Heart right ventricle (tissue), 16 donors: ENCODE measurements at places on chromosomes 5 and 9. TPM values are rescaled to one million over a fixed set of nuclear protein-coding genes. Genes with fewer than 3 reads are reported as not detected.

CTXN3 gene
- polyA plus RNA-seq: not detected

- DNase-seq: no peak
Measured at GRCh38 chr5:16931334-16932110, 4.6 kb downstream of the MYO10 start.

DNA sequence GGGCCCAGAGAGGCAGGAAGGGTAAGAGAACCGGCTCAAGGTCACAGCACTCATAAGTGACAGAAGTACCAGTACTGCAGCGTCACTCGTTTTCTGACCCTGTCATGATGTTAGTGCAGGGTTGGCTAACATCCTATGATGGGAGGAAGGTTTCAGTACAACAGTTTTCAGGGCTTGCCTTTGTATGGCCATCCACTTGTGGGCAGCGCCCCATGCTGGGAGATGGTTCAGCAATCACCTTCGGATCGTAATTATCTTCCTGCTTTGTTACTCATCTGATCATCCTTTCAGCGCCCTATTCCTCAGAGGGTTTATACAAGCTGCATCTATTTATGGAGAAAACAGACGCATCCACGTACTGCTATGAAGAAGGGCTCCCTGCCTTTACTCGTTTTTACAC, 2.4 kb downstream of the MAP1B start:
- no peak for DNase-seq

- no peak for DNase-seq
Measured at GRCh38 chr5:83780699-83781350, 60.2 kb upstream of the HAPLN1 start.
